Endothelial cell (in vitro differentiated cells): ENCODE measurements at places on chromosomes 7 and 10. TPM values are rescaled to one million over a fixed set of nuclear protein-coding genes. Genes with fewer than 3 reads are reported as not detected.

Gene MEOX2
- total RNA-seq: 0.10 TPM

Gene TMEM26
- 0.15 TPM for total RNA-seq

Gene EBLN1
- not detected for total RNA-seq

Gene SYT15
- total RNA-seq: 0.77 TPM

- DNase-seq: no peak
Measured at GRCh38 chr10:51743146-51743545, 43.8 kb upstream of the CSTF2T start.

DNA sequence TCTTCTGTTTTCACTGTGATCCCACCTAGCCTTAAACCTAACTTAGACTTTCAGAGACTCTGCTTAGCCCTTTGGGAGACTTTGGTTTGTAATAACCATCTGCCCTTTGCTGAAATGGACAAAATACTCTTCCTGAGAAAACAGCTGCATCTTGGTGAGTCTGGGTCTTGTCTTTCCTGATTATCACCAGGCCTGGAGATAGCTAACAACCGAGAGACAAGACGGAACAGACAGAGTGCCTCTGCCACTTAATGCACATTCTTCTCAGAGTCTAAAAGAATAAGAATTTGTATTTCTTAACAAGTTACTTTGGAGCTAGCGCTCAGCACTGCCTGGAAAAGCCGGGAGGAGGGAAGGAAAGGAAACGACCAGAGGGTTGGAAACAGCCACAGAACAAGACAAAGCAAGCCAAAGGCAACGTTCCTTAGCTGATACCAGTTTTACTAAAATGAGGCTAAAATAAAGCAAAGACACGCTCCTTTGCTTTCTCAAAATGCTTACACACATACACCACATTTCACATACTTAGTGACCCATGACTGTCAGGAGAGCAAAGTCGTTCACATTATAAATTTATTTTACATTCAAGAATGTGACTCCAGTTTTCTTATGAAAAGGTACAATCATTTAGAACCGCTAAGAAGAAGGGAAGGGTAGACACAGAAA is 70.3 kb upstream of the DGKI start:
- DNase-seq: no peak

GRCh38 chr10:104327745-104328645 is 10.3 kb downstream of the ITPRIP start:
- DNase-seq: peak; percentile 37

- DNase-seq: no peak
Measured at GRCh38 chr10:126250527-126251310, 137.6 kb downstream of the ADAM12 start.

DNA sequence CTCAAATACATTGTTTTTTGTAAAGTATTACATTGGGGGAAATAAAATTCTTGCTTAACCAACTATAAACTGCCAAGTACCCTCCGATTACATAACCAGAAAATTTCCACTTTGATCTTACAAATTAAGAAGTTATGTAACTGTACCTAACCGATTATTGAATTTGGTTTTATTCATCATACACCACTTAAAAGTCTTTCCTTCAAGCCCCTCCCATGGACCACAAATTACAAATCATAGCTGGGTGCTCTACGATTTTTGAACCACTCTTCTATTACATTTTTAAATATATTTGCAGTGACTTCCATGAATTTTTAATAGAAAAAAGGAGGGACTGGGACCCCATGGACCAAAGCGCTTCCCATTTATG is 630 bp downstream of the ZNF680 start:
- no peak for DNase-seq

- no peak for DNase-seq
Measured at GRCh38 chr7:46131916-46132795, 211.1 kb upstream of the IGFBP3 start.

DNA sequence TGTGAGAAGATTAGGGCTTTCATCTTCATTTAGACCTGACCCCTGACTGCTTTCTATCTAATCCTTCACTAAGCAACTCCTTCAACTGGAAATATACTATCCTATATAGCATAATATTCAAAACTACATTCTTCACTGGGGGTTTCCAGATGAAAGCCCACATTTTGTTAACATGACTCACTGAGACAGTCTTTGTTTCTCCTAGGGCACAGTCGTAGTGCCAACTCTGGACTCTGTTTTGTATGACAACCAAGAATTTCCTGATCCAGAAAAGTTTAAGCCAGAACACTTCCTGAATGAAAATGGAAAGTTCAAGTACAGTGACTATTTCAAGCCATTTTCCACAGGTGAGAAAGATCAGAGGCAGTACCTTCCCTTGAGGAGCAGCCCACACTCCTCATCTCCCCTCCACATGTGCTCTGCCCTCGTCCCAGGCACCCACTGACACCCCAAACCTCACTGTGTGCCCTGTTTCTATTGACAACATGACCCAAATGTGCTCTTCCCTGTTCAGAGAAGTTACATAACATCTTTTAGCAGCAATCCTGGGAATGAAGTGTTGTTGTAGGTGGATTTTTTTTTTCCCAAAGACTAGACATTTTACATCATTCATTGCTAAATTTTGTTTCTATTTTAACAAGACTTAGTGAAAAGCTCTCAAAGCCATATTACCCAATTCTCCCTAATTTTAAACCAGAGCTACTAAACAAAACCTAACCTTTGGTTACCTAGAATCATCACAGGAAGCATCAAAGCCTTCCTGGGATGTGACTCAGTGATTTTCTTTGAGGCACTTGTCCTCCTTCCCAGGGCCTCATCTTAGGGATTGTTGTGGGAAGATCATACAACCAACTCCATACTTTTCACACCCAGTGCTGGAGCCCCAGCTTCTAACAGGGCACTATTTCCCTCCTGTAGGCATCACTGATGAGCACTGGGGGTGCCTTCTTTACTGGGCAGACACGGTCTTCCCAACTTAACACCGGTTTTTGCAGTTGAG is 10.7 kb downstream of the CYP2E1 start:
- DNase-seq: no peak
